Effector memory CD8-positive, alpha-beta T cell (primary cell): ENCODE measurements at places on chromosomes 7 and 10.
A peak's percentile ranks its signal among the peaks of the same experiment; 100 is the strongest.

GRCh38 chr7:44769776-44770294 is 21.2 kb downstream of the ZMIZ2 start:
- DNase-seq: peak; percentile 28

DNA sequence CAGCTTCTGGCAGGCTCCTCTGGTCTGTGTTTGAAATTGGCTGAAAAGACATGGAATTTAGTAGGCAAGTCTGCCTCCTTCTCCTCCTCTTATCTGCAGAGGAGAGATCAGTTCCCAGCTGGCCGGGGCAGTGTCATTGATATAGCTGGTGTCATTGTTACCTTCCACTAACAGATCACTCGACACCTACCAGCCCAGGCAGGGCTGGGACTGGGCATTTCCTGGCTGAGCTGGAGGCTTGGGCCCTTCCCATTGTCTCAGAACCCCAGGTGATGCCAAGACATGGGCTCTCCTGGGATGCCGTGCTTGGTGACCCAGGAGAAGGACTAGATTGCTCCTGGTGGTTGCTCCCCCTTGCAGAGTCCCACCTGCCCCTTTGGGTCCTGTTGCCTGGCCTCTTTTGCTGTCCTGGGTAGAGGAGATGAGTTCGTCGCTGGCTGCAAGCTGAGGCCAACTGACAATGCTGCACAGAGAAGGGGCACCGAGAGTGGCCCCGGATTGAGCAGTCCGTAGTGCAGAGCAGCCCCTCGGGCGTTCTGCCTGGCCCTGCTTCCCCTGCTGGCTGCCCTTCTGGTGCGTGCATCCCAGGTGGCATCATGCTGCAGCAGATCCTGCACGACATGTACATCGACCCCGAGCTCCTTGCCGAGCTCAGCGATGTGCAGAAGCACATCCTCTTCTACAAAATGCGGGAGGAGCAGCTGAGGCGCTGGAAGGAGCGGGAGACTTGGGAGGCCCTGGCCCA is at the start of gene SH2D4B:
Gene SH2D4B, plus strand, starts transcription at position 167 of the 745 bp plus-strand sequence. Its CDS starts 430 bp downstream, at position 597.
- no peak for DNase-seq

DNA sequence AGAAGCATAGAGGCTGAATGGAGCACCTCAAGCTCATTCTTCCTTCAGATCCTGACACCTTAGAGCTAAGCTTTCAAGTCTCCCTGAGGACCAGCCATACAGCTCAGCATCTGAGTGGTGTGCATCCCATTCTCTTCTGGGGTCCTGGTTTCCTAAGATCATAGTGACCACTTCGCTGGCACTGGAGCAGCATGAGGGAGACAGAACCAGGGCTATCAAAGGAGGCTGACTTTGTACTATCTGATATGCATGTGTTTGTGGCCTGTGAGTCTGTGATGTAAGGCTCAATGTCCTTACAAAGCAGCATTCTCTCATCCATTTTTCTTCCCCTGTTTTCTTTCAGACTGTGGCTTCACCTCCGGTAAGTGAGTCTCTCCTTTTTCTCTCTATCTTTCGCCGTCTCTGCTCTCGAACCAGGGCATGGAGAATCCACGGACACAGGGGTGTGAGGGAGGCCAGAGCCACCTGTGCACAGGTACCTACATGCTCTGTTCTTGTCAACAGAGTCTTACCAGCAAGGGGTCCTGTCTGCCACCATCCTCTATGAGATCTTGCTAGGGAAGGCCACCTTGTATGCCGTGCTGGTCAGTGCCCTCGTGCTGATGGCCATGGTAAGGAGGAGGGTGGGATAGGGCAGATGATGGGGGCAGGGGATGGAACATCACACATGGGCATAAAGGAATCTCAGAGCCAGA is 31.0 kb downstream of the PRSS2 start:
- DNase-seq: no peak

DNA sequence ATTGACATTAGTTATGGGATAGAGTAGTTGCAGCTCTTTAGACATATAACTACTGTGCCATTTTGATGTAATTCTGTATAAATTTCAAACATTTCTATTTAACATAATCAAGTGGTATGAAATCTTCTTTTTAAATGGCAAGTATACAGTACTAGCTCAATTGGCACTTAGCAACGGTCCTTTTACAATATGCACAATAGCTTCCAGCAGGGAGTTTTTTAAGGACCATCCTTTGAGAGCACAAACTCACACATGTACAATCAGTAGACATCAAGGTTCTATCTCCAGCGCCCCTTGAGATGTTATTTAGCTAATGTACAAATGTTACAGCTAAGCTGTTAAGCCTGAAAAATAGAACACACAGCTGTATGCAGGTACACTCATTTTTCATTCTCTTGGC is 480.7 kb downstream of the TFEC start:
- DNase-seq: no peak

DNA sequence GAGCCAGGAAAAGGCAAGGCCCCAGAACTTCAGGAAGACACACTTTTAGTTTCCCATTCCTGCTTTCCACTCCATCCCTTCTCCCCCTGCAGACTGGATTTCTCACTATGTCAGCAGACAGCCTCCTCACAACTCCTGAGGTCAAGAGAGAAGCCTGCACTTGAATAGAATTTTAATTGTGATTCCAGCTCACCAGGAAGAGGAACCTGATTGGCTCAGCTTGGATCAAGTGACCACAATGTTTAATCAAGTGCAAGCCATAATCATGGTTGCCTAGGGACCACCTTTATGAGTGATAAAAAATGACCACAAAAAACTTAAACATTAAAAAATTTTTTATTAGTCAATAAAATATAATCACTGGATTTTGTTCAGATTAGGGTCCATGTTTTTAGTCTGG is 244.7 kb upstream of the RHOBTB1 start:
- DNase-seq: no peak

DNA sequence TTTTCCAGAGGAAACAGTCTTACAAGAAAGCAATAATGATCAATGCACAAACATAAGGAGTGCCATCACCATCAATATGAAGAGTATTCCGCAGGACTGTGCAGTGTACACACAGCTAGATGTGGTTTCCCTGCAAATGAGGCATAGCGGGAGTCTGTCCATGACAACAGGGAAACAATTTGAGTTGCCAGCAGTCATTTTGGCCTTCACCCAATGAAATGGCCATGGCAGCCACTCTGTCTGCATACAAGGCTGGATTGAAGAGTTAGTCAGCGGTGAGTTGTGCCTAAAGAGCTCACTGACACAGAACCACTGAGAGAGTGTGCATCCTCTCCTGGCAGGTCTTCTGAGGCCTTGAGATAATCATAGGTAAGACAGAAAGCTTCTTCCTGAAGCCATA is 303.3 kb downstream of the IPMK start:
- no peak for DNase-seq

DNA sequence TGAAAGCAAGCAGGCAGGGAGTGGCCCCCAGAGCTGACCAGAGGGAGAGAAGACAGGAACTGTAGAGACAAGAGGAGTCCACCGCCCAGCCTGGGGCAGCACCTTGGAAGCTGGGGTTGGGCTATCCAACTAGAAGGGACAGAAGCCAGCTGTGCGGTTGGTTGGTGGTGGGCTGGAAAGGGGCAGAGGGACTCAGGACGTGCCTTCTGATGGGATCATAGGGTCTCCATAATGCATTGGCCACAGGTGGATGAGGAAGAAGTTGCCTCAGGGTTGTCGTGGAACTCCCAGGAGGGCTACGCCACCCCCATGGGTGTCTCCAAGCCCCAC is 114.0 kb upstream of the RET start:
- DNase-seq: no peak

GRCh38 chr7:24899161-24899560 is 80.8 kb downstream of the OSBPL3 start:
- DNase-seq: no peak

- no peak for DNase-seq
Measured at GRCh38 chr10:4848356-4849041, 22.5 kb downstream of the AKR1E2 start.

GRCh38 chr7:155380221-155380861 is 77.6 kb upstream of the EN2 start:
- DNase-seq: peak; percentile 56

- DNase-seq: no peak
Measured at GRCh38 chr7:91280604-91281003, 16.4 kb downstream of the FZD1 start.

DNA sequence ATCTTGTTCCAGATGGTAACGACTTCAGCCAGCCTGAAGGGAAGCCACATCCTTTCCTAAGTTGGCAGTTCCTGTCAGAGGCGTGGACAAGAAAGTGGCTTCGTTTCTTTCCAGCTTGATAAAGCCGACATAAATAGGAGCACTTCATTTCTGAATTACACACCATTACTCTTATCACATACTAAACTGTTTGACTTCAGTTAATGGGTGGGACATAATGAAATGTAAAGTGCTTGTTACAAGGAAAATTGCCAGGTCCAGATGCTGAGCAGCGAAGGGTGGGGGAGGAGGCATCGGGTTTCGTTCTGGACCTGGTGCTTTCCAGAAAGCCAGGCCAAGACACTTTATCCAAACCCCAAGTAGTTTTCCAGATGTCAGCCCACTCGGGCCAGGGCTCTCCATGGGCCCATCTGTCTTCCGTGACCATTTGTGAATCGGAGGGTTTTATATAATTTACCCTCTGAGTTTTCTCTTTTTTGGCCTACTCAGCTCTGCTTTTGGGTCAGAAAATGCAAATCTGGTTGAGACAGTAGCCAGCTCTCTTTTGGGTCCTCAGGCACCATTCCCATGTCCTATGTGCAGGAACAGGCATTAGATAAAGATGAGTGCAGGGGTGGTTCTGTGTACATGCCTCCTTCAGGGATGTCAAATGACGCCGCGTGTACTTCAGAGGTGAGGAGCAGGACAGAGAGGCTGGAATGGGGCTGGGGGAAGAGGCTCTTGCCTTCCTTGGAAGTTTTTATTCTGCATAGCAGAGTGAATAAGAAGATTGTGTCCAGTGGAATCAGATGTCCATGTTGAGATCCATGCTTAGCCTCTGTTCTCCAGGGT is 90.2 kb downstream of the TACC2 start:
- no peak for DNase-seq

GRCh38 chr10:66852811-66853210 is 73.0 kb upstream of the LRRTM3 start:
- no peak for DNase-seq

DNA sequence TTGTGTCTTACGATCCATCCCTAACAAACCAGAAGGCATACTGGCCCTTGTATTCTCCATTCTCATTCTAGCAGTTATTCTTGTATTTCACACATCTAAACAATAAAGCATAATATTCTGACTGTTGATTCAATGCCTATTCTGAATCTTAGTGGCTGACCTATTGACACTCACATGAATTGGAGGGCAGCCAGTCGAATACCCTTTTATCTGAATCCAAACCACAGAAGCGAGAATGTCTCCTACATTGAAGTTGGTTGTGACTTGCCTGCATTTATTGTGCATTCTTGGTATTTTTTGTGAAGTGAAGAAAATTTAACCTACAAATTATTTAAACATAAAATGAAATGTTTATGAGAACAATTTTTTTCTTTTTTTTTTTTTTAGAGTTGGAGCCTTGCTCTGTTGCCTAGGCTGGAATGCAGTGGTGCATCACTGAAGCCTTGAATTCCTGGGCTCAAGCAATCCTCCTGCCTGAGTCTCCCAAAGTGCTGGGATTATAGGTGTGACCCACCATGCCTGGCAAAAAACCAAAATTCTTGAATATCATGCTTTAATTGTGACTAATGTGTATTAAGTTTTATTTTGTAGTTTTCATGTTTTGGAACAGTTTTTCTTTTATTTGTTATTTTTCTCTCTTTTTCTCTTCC is 22.7 kb downstream of the EXOC4 start:
- no peak for DNase-seq

- DNase-seq: no peak
Measured at GRCh38 chr10:31072451-31072850, 40.8 kb upstream of the ZNF438 start.

- no peak for DNase-seq
Measured at GRCh38 chr10:23994459-23995046, 214.4 kb upstream of the KIAA1217 start.

GRCh38 chr10:112634096-112634830 is 187.2 kb downstream of the VTI1A start:
- DNase-seq: no peak

DNA sequence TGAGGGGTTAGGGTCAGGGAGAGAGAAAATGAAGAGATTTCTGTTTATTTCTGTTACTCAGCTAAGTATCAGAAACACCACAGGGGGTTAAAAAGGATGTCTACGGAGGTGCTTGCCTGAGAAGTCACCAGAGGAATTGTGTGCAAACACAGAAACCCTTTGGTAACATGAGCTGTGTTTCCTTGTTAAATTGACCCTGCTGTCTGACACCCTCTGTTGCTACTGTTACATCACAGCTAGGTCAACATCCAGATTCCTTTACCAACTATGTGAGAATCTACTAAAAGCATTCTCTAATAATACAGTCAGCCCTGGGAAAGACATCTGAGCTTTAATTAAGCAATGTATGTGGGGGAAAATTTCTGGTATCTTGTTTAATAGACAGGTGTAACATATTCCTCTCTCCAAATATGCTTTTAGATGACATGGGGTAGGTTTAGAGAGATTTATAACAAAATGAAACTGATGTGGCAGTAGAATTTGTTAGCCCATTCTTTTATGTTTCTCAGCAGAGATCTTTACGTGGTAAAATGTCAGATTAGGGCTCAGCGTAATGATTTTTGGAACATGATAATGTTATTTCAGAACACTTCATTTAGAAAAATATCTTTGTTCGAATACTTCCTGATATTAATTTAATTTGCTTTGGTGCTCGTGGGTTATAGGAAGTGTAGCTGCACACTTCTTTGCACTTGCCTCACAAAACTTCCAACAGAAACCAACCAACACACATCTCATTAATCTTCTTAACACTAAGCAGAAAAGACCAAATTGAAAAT is 168.0 kb upstream of the AHR start:
- DNase-seq: no peak

DNA sequence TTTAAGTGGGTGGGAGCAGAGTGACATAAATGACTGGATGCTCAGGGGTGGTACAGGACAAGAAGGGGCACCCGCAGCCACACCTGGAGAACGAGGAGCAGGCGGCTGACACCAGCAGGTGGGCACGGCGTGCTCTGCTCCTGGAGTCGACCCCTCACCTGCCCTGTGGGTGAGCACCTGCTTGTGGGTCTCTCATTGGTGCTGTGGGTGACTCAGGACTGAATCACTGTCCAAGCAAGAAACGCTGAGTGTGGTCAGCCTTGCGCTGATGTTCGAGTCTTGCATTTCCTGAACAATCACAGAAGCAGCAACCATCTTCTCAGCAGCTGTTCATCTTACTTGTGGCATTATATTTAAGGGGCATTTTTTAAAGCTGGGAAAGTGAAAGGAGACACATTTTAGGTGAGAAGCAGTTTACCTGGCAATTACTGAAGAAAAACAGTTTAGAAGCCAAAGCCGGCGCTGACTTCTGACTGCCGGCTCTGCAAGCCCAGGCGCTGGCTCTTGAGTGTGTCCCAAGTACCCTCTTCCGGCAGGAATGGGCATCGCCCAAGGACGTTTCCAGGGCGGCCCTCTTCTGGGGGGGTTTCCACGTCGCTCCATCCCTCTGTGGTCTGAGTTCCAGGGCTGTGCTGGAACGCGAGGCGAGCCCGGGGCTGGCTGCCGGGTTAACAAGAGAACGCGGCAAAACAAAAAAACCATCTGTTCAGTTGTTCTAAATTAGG is 145.2 kb upstream of the PFKP start:
- DNase-seq: no peak

DNA sequence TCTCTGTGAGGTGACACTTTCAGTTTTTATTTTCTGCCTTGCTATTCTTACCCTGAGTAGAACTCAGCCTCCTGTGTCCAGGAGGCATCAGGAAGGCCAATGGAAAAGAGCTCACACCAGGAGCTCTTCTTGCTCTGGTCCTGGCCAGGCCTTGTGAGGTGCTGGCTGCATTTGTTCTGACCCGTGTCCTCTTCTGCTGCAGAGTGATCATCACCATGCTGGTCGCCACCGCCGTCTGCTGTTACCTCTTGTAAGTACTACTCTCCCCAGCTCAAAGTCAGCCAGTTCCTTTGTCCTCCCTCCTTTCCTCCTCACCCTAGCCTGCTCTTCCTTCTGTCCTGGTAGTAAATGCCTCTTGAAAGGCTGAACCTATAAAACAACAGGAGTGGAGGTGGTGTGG is 1.6 kb downstream of the ATP6V0E2 start:
- no peak for DNase-seq
